ENCODE measurements at places on chromosomes 3 and 15.

- no peak for DNase-seq
These were observed 958 bp downstream of the GLDN start for GRCh38 chr15:51342227-51342999.

DNA sequence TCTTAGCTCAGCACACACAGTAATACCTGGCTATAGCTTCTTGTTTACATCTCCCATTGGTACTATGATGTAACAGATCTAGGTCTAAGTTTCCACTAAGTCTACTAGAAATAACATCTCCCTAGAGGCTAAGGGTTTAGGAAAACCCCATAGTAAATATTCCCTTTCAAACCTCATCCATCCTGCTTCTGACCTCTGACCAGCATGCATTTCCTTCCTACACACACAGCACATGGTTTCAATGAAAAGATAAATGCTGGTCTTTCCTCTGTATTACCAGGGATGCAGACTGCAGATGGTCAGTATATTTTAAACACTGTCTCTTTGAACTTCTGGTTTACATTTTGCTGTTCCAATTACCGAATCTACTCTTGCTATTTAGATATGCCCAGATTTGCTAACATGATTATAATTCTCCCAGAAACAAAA is 96.6 kb downstream of the EFL1 start:
- DNase-seq, result no peak

DNA sequence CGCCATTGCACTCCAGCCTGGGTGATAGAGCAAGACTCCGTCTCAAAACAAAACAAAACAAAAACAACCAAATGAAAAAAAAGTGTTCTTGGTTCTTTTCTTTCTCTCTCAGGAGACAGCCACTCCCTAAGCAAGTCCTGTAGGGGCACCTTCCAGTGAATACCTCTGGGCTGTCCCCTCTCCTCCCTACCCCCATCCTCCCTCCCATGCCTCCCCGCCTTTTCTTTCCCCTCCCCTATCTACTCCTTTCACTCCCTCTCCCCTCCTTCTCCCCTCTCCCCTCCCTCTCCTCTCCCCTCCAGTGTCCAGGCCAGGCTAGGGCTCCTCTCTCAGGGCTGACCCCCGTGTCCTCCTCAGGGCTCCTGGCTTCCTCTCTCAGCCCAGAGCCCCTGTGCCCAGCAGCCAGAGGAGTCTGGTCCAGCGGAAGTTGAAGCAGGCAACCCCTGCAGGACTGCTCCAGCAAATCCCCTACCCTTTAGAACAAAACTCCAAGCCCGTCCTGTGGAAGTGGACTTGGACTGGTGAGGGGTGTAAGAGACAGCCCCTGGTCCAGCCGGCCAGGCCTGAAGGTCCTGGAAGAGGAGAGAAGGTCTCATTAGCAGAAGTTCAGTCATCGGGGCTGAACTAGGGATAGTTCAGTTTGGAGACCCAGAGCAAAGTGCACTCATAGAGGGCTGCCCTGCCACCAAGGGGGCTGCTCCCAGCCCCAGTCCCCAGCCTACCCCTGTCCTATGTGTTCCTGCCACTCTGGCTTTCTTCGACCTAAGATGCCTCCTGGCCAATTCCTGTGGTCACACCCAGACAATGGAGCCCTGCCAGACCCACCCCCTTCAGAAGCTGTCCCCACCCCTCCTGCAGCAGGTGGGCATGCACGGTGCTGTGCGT is 79.8 kb upstream of the IQSEC1 start:
- DNase-seq, result no peak

DNA sequence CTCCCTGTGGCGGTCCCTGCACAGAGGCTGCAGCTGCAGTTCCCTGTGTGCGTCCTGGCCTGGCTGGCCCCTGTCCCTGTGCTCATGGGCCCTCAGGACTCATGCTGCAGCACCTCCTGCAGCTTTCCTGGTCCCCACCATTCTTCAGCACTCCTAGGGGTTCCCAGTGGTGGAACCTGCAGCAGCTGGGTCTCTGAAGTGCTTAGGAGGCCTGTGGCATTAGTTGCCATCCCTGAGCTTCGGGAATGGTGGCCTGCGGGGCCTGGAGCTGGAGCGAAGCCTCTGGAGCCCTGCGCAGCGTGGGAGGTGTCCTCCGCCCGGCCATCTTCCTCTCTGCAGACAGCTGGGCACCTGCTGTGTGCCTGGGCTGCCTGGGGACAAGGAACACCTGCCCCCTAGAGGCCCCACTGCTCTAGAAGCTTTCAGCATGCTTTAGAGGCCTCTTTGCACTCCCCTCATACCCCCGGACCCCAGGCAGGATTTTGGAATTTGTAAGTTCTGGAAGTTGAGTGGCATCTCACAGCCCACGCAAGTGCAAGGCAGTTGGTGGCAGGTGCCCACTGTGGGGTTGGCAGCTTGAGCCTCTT is 13.1 kb downstream of the PLXNA1 start:
- DNase-seq, result no peak

DNA sequence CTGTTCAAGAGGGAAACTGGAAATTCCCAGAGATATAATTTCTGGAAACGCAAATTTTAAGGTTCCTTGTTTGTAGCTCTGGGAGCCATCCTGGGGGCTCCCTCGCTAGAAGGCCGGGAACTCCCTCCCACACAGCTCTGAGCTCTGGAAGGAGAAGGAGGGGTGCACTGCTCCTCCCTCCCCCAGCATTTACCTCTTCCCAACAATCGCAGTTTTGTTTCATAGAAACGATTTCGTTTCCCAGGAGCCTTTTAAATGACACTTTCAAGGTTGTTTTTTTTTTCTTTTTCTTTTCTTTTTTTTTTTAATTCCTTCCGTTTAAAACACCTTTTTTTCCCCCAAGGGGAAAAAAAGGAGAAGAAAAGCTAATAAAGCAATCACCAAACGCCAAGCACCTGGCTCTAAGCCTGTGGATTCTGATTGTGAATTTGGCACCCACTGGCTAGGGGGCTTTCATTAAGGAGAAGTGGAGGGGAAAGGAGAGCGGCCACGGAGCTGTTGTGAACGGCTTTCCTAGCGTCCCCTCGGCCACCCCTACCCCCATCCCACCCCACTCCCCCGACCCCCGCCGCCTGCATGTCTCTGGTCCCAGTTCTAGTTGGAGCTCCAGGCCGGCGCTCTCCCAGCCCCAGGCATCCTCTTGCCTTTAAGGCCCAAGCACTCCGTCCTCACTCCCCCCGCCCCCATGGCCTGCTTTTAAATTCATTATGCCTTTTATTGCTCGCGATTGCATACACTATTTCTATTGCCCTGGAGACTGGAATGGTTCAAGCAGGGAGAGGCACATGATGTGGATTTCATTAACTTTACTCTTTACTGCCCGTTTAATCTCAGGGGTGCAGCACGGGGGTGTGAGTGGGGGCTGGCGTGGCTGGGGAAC is 13.6 kb upstream of the CCDC33 start:
- DNase-seq, result peak; percentile 33

- DNase-seq, result no peak
These were observed 1337.1 kb downstream of the ROBO1 start for GRCh38 chr3:78430741-78431140.

- no peak for DNase-seq
These were observed 640.4 kb upstream of the ROBO1 start for GRCh38 chr3:80408030-80408721.

DNA sequence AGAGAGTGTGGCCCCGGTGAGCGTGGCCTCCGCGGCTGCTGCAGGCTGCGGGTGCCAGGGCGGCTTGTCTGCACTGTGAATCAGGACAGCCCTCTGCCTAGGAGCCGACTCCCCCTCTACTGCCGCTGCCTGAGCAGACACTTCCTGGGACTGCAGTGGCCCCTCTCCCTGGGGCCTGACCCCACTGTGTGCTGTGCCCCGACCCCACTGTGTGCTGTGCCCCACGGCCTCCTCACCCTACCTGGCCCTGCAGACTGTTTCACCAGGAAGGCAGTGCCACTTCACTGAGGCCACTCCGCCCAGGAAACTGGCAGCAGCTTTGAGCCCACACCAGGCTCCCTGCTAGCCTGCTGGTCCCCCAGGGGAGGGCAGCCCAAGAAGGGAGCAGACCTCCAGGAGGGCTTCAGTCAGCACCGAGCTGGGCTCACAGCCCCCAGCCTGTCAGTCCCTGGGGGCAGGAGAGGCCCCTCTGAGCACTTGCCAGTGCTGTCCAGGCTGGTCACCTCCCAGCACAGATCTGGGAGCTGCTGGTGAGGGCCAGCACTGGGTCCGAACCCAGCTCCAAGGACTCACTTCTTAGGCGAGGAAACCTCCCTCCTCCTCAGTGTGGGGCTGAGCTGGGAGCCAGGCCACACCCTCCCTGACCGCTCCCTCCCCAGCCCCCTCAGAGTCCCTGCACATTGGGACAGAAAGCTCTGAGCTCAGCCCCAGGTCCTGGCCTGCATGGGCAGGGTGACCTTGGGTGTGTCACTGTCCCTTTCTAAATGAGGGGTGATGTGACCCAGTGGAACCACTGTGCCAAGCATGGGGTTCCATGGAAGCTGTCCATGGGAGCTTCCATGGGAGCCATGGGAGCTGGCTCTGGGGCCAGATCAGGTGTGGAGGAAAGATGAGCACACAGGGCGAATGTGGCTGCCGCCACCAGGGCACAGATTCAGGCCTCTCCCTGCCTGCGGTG is 56.8 kb downstream of the DNAJB8 start:
- DNase-seq, result no peak

DNA sequence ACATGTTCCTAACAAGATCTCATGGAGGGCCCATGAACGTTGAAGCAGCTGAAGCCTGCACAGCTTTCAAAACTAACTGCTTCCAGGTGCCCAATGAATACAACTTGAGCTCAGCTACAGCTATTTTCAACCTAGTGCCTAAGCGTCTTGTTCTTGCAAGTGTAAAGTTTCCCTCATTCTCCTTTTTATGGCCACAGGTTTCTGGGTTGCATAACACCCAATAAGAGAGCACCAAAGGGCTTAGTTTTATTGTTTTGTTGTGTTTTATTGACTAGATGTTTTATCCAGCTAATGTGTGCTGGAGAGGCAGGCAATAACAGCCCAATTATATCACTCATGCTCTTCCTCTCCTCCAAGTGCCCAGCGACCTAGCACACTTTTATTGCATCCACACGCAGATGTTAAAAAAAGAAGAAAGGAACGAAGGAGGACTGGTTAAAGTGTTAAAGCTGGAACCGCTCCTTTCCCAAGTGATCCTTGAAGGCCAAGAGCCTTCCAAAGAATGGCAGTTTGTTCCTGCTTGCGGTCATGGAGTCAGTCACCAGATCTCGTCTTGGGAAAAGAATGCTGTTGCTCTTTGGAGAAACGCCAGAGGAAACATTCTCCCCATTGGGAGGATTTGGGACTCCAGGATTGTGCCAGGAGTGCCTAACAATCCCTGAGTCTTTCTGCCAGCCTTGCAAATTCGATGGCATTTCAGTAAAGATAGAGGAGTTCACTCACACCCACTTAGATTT is 156.9 kb downstream of the MEX3B start:
- DNase-seq, result peak; percentile 73

GRCh38 chr3:29532473-29532872 is 251.6 kb downstream of the RBMS3 start:
- no peak for DNase-seq

GRCh38 chr3:156725682-156726081 is 51.3 kb downstream of the TIPARP start:
- DNase-seq, result no peak

DNA sequence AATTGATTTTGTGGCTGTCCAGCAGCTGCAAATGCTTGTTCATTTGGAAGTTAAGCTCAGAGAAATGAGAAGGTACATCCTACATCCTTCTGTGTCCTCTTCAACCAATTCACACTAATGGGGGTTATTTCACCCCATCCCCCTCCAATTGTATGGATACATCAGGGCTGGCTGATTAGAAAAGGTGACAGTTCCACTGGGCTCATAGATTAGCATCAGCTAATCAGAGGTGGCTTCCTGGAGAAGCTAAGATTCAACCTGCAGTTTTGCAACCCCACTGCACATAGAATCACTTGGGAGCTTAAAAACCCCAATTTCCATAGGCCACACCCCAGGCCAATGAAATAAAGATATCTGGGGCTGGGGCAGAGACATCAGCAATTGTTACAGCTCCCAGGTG is 217.7 kb upstream of the TLE3 start:
- DNase-seq, result no peak

DNA sequence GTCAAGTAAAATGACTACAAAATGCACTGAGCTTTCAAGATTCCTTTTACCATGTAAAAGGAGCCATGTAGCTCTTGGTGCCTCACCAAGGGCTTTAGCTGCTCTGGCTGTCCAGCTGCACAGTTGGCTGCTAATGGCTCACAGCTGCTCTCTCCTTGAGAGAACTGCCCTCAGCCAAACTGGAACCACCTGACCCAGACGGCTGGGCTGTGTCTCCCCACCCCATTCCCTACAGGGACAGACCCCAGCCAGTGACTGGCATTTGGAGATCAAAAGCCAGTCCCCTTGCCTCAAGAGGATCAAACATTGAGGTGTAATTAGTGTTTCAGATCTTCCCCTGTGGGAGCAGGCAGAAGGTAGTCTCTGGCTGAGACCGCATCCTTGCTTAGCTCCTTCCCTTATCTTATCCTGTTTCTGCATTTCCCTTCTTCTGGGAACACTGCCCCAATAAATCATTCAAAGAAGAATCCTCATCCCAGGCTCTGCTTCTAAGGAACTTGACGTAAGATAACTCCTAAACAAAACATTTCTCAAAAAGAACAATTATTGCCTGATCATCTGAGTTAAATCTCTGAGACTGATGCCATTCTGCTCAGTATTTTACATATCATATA is 28.6 kb upstream of the UBE2E2 start:
- no peak for DNase-seq

DNA sequence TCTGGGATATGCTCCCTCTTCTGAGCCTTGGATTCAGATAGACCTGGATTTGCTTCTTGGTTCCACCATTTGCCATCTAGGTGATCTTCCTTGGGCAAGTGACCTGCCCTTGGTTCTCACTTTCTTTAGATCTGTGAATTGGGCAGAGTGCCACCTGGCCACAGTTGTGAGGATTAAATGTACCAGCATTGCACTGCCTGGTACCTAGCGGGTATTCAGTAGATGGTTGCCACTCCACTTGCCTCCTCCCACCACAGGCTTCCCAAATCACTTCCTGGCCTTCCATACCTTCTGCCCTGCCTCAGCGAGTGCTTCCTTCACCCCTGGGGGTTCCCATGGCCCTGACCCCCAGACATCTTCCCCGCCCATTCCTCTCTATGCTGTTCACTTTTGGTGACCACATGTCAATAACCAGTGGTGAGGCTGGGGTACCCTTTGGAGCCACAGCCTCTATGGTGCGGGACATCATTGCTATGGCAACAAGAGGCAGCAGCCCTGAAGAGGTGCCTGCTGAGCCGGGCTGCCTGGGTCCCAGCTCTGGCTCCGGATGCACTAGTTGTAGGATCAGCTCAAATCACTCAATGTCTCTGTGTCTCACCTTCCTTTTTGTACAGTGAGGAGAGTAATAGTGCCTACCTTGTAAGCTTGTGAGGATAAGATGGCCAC is 40.5 kb downstream of the CMTM7 start:
- DNase-seq, result no peak

DNA sequence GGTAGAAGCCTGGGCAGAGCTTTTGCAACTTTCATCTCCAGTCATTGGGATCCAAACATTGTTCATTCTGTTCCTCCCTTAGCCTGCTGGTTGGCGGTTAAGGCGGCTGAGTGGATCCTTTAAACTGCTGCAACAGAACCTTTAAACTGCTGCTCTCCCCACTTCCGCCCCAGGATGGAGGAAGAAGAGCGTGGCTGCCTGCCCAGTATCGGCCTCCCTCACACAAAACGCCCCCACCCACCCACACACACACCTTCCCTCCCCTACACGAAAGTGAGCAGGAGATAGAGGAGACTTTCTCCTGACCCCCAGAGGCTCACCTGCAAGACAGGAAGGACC is 460 bp upstream of the ZMAT3 start:
- no peak for DNase-seq

Data from NCI-H446 (cell line).